NCI-H2081 treated with DMSO at 0.1 percent for 48 hours (cell line): ENCODE measurements at places on chromosomes 5 and 9.

DNA sequence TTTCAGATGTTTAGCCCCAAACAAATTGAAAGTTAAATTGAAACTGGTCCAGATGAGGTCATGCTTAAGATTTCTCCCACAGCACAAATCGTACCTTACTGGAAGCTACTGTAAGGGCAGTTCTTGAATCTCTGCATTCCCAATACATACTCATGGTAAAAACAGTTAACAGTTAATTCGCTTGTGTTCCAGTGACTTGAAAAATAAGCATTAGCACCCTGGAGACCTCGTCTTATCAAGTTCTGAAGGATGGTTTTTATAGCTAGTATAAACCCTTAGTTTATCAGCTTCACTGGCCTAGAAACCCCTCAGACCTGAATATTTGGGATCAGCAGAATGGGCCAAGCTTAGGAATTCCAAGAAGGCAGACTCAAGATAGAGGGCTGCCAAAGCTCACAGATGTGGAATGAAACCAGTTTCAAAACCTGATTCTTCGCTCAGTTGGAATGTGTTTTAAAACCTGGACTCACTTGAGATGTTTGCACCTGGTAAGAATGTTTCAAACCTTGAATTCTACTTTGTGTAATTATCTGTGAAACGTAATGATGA lies 103.6 kb downstream of the C9orf152 start:
- DNase-seq: no peak

DNA sequence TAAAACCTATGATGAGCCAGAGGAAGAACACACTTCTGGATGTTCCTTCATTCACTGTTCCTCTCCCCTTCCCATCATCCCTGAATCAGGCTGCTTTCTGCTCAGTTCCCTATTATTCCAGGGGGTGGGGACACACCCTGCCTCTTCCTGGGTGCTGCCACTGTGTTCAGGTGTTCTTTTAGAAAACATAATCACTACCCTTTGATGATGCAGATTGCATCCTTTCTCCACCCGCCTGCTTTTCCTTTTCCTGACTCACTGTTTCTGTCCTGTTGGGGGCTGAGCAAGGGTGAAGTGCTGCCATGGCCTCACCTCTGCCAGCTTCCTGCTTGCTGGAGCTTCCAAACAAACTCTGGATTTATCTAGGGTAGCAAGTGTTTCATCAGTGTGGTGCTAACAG lies 331.9 kb upstream of the GRIA1 start:
- no peak for DNase-seq

GRCh38 chr9:137147091-137147792 lies 8.3 kb downstream of the GRIN1 start:
- no peak for DNase-seq

- DNase-seq: no peak
Measured at GRCh38 chr9:105500108-105500766, 52.4 kb downstream of the FSD1L start.

DNA sequence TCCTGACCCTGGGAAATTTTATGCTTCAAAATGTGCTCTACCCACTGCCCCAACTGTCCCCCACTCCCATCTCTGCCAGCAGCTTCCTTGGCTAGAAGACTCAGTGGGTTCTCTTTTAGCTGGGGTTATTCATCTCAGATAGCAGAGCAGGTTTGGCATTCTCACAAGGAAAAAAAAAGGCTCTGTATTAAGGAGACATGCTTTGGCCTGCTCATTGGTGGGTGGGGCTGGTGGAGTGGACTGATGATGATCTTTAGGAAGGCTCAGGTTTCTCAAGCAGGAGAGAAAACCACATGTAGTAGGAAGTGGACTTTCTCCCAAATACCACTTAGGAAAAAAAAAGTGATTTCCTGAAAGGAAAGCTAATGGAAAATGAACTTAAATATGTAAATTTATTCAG lies 279.2 kb upstream of the ZNF462 start:
- no peak for DNase-seq

- DNase-seq: no peak
Measured at GRCh38 chr5:20524991-20525529, 537.1 kb upstream of the CDH18 start.

GRCh38 chr5:138541511-138542179 lies 1.4 kb downstream of the ETF1 start:
- no peak for DNase-seq

DNA sequence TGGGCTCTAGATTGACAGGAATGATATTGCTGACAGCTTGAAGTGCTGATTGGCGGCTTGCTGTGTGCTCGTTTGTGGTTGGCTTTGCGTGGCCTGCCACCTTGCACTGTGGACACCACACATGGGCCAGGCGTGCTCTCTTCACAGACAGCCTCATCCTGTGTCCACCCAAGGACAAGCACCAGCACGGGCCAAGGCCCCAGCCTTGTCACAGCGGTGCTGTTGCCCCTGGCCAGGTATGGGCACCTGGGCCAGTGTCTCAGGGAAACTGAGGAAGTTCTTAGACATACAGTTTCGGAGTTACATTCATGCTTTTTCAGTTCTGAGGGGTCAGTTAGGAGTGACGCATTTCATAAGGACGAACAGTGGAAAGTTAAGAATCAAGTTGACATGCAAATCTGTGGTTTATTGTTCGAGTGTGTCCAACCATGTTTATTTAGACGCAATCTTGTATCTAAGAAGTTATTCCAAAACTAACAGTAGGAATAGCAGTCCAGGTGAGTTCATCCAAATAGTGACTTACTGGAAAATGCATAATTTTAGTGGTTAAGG lies 125.9 kb downstream of the EHMT1 start:
- DNase-seq: no peak

DNA sequence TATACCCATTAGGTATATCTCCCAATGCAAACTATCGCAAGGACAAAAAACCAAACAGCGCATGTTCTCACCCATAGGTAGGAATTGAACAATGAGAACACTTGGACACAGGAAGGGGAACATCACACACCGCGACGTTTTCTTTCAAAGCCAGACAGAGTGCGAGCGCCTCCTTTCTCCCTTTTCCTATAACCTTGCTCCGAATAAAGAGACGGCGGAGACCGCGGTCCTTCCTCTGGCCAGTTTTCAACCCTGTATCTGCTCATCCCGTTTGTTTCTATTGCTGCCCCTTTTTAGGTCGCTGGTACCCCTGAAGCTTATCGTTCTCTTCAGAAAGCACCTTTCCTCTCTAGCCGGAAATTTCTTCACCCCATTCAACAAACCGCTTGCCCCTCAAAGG lies 1.3 kb downstream of the LVRN start:
- DNase-seq: no peak

DNA sequence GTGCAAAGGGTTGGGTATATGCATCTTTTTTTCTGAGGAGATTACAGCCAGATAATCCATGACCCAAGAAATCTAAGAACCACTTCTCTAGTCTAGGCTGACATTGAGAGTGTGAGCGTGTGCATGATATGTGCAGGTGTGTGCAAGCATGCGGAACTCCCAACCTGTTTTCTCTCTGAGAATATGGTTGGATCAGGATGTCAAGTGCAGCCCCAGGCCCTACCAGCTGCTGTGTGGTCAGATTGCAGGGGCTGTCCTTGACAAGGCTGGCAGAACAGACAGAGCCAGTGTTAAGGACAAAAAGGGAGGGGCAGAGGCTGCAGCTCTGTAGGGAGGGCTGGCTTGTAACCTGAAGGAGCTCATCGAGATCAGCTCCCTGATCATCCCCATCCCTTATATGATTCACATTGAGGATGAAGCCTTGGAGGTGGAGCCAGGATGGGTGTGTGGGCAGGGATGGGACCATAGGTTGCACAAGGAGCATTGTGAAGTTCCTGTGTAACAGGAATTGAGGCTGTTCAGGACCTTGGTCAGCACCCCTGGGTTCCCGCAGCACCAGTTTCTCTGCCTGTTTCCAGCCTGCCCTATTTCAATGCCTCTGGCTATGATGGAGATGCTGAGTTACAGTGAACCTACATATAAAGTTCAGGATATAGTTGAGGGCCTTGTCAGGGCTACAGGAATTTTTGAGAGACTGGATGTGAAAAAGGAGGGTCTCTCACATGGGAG lies 52.6 kb upstream of the ARAP3 start:
- DNase-seq: no peak

DNA sequence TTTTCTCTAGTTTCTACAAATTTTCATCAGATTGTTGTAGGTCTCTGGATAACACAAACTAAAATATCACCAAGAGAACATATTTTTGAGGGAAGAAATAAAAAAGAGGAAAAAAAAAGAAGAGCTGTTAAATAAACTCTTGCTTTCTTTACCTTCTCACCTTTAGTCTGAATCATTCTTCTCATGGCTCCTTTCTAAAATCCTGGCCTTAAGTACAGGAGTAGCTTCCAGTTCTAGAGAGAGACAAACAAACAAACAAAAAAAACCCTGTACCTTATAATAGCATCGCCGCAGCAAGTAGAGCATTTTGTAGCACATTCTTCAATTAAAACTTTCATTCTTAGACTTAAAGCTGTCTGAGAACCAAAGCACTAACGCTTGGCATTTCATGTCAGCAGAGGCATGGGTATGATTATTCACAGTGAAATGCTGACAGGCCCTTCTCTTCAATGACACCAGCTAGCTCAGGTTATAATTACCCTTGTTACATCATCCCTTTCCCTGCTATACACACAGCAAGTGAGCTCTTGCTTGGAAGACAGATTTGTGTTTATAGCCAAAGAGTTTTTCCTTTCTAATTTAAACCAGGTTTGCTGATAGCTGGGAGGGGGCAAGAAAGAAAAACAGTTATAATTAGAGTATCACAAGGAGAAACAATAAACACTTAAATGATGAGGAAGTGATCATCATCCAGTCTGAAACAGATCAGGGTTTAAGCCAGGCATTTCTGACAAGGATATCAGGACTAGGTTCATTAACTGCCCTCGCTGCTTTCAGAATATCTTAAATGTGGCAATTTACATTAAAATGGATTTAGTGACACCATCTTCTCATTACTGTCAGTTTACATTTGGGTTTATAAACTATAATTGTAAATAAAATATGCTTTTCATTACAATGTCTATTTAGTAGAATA lies 510.9 kb upstream of the ZNF608 start:
- no peak for DNase-seq

GRCh38 chr5:108238936-108239887 lies 142.7 kb downstream of the FBXL17 start:
- no peak for DNase-seq

DNA sequence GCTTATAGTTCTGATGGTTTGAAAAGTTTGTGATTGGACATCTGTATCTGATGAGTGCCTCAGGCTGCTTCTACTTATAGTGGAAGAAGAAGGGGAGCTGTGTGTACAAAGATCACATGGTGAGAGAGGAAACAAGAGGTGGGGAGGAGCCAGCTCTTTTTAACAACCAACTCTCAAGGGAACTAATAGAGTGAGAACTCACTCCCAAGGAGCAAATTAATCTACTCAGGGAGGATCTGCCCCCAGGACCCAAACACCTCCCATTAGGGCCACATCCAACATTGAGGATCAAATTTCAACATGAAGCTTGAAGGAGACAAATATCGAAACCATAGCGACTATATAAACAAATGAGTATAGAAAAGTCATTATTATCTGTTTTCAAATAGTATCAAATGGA lies 64.7 kb upstream of the PRLR start:
- no peak for DNase-seq

DNA sequence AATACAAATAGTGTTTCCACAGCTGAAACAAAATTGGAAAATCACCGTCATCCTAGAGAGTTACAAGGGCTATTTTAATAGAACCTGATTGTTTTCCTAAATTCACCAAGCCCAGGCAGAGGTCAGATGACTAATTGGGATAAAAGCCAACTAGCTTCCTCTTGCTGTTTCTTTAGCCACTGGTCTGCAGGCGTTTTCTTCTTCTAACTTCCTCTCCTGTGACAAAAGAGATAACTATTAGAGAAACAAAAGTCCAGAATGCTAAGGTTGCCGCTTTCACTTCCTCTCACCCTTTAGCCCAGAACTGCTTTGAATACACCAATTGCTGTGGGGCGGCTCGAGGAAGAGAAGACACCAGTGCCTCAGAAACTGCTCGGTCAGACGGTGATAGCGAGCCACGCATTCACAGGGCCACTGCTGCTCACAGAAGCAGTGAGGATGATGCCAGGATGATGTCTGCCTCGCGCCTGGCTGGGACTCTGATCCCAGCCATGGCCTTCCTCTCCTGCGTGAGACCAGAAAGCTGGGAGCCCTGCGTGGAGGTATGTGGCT lies at the start of gene TLR4:
TLR4 (plus strand) TSS at position 380 of the 552 bp plus-strand sequence; CDS start at position 450, 70 bp downstream.
- no peak for DNase-seq

GRCh38 chr5:111928511-111928910 lies 171.5 kb upstream of the NREP start:
- DNase-seq: no peak

DNA sequence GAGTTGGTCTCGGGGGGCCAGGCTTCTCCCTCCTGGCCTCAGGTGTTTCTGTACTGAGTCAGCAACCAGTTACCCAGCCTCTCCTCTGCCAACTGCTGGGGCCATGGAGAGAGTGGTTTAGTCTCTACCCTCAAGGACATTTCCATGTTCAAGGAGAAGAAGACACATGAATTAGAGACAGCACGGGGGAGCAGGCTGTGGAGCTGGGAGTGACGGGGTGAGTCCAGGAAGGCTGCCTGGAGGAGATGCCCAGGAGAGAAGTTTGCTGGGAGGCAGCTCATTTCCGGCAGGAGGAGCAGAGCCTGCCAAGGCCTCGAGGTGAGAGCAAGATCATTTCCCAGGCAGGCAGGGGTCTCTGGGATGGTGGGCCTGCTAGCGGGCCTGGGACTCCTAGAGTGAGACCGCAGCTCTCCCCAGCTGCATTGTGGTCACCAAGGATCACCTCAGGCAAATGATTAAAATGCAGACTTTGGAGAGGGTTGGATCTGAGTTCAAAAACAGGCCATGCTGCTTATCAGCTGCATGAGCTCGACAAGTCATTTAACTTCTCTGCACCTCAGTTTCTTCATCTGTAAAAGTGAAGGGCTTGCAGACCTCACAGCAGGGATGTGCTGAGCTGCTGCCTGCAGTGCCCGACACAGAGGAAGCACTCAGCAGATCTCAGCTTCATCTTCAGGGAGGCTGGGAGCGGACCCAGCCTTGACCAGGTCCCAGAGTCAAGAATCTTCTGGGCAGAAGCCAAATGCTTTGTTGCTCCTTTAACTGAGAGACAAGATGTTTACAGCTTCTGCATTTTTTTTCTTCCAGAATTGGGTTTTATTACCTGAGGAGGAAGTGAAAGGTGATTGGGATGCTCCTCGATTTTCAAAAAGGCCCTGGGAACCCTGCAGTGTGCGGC lies 35.2 kb downstream of the NEK6 start:
- DNase-seq: no peak

GRCh38 chr5:66149950-66150349 lies 5.8 kb downstream of the SREK1 start:
- DNase-seq: no peak

DNA sequence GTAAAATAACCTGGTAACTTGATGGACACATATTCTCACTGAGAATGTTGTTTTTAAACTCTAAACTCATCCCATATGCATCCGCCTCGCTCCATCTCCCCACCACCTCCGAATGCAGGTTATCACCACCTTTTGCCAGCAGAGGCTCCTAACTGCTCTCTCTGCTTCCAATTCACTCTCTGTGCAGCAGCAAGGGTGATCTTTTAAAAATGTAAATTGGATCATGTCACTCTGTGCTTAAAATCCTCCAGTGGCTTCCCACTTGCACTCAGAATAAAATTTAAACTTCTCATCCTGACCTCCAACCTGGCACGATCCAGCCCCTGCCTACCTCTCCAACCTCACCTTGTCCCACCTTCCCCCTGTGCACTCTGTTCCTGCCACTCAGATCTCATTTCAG lies 317.2 kb downstream of the ZSWIM6 start:
- DNase-seq: no peak

- DNase-seq: no peak
Measured at GRCh38 chr5:140011297-140011802, 31.7 kb downstream of the NRG2 start.

GRCh38 chr9:134571326-134571931 lies 70.2 kb upstream of the COL5A1 start:
- DNase-seq: no peak

GRCh38 chr9:106862110-106862820 lies 701 bp upstream of the ZNF462 start:
- DNase-seq: no peak
